ENCODE measurements at places on chromosomes 16 and 17.

- no peak for DNase-seq
Observed at GRCh38 chr16:22214889-22215288, 8.8 kb downstream of the EEF2K start.

- DNase-seq, result no peak
Observed at GRCh38 chr17:7235693-7236665, 1.7 kb upstream of the DVL2 start.

DNA sequence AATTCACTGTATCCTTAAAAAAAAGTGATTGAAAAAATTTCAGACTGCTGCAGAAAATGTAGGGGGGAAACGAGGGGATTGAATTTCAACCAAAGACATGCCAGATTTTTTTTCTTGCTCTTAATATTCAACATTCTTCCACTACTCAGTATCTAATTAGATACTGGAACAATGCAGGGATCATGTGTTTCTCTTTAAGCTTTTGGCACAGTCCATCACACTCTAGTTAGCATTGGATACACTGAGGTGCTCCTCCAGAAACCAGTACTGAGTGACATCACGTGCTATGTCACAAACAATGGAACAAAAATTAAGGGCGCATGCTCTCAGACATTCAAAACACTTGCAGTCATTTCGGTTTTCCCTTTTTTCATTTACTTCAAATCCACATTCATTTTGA, 298.6 kb upstream of the PSMD7 start:
- no peak for DNase-seq

- no peak for DNase-seq
Observed at GRCh38 chr17:65292430-65292829, 155.3 kb downstream of the RGS9 start.

GRCh38 chr17:57349541-57350247, 93.4 kb downstream of the MSI2 start:
- no peak for DNase-seq

GRCh38 chr17:80082403-80083135, 18.8 kb upstream of the GAA start:
- DNase-seq, result no peak
